ENCODE measurements at places on chromosomes 12 and 14.

GRCh38 chr12:59149995-59150642, 229.8 kb upstream of the LRIG3 start:
- no peak for DNase-seq

DNA sequence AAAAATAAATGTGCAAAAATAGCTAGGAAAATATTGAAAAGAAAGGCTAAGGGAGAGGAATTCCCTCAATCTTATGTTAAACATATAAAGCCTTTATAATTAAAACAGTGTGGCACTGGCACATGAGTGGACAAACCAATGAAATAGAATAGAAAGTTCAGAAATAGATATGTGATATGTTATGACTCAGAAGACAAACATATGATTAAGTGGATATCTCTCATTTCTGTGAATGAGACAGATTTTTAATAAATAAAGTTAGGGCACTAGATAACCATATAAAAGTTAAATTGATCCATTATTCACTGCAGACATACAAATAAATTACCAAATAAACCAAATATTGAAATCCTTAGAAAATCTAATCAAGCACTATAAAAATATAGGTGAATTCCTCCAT, 73.0 kb downstream of the ALG10B start:
- no peak for DNase-seq

GRCh38 chr12:85874031-85874461, at the start of gene NTS:
Gene NTS (plus strand): TSS chr12:85874295. CDS start chr12:85874404, 109 bp downstream.
- DNase-seq: no peak

DNA sequence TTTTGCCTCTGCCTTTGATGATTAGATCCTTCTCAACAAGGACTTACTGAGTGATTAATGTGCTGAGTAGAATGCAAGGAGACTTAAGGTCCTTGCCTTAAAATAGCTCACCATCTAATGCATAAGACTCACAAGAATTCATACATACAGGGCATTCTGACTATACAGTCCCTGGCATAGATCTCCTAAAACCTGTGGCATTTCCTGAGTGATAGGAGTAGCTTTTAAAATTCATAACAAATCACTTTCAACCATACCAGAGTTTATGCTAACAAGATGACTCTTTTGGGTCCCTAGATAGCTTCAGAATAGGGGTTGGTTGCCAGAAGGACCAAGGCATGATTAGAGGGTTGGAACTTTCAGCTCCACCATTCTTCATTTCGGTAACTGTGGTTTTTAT, 48.8 kb downstream of the STXBP6 start:
- DNase-seq: no peak

DNA sequence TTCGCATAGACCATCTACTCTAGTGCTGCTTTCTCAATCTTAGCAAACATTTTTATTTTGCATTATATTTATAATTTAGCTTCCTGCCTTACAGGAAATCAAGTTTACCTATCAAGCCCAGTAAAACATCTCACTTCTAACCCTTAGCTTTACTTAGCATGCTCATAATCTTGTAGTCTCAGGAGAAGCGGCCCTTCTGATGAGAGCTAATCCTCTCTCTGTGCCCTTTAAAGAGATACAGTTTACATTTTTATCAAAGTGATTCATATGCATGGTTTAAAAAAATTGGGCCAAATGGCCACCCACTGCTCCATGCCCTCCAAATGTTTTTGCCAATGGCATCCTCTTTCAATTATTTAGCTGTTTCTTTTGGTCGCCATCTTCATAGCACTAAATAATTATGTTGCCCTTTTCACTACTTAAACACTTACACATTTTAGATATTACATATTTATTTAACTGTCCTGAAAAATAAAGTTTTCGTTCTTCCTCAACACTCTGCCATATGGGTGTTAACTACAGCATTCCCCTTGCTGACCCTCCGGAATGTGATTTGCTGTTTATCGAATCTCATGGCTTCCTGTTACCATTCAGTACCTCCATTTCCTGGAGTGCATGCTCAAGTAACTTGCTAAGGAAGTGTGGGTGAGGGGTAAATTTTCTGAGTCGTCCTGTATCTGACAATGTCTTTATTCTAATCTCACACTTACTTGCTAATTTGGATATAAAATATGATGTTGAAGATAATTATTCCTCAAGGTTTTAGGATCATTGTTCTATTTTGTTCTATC, 29.3 kb downstream of the YLPM1 start:
- no peak for DNase-seq

GRCh38 chr12:111298582-111299436, 70.1 kb downstream of the PHETA1 start:
- peak; percentile 51 for DNase-seq

DNA sequence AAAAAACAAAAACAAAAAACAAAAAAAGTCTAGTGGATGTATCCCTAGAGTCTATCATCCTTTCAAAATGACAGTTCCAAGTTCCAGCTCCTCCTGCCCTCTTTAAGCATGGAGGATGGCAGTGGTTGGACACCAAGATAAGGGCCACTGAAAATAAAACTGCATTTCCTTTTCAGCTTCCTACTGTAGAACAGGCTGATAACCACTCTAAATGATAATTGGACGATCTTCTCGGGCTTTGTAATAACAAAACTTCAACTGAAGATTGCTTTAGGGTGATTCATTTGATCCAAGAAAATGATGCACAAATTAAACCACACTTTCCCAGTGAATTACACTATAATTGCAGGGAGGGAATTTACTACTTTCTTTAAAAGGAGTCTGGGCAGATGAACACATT, 42.2 kb upstream of the CRACR2A start:
- DNase-seq: no peak

GRCh38 chr14:82345184-82345583, 811.5 kb upstream of the SEL1L start:
- no peak for DNase-seq

DNA sequence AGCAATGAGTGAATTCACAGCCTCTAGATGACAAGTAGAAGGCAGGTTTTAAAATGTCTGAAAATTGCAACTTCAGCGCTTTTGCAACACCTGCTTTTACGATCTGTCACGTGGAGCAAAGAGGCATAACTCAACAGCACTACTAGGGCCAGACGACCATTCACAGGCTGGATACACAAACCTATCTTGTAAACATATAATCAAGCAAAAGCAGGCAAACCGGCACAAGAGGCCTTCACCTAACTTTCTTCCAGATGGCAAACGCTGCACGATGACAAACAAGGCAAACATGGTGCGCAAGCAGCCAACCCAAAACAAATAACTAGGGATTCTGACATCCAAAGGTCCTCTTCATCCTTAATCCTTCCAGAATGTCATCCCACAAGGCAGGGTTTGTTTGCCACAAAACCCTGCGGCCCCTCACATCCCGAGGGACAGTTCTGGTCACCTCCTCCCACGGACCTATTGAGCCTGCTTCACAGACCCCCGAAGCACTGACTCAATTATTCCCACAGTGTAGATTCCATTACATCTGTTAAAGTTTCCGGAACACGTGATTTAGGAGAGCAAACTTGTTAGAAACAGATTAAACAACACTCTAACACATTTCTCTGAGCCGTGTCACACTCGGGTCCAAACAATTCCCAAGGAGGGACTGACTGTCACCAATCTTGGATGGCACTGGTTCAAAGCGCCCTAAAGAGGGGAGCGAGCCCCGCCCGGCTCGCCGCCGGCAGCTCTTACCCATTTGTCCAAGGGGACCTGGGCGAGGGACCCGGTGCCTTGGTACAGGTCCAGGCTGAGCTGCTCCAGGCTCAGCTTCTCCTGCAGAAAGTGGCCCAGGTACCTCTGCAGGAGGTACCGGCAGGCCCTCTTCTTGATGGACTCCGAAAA, 823 bp downstream of the ATG2B start:
- peak; percentile 26 for DNase-seq

- no peak for DNase-seq
Measured at GRCh38 chr12:11967376-11968047, 103.2 kb upstream of the BCL2L14 start.

- DNase-seq: no peak
Measured at GRCh38 chr12:21992823-21993222, 51.6 kb upstream of the ABCC9 start.

DNA sequence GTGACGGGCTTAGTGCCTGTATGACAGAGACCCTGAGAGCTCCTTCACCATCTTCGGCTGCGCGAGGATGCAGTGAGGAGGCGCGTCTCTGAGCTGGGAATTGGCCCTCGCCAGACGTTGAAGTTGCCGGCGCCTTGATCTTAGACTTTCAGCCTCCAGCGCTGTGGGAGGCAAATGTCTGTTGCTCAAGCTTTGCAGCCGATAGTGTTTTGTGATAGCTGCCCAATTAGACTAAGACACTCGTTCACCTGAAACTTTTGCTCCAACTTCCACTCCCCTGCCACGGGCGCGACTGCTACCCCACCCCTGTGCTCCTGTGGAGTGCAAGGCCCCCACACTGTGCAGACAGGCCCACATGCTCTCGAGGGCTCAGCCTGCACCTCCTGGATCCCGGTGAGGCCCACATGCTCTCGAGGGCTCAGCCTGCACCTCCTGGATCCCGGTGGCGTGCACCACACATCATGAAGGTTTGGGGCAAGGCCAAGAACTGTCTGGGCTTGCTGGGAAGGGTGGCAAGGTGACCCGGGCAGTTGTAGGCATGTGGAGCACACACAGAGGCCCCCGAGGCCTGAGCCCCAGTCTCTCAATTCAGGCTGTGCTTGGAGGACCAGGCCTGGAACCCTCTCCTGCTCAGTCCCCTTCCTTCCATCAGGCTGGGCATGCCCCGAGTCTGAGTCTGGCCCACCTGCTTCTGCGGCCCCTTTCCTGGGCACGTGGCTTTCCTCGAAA, 324.6 kb downstream of the TMEM121 start:
- DNase-seq: no peak

- DNase-seq: no peak
Measured at GRCh38 chr12:117284140-117284539, 77.3 kb downstream of the NOS1 start.

- DNase-seq: no peak
Measured at GRCh38 chr14:102223682-102224081, 81.3 kb downstream of the MOK start.

GRCh38 chr14:104561124-104561557, 18.4 kb upstream of the C14orf180 start:
- no peak for DNase-seq

DNA sequence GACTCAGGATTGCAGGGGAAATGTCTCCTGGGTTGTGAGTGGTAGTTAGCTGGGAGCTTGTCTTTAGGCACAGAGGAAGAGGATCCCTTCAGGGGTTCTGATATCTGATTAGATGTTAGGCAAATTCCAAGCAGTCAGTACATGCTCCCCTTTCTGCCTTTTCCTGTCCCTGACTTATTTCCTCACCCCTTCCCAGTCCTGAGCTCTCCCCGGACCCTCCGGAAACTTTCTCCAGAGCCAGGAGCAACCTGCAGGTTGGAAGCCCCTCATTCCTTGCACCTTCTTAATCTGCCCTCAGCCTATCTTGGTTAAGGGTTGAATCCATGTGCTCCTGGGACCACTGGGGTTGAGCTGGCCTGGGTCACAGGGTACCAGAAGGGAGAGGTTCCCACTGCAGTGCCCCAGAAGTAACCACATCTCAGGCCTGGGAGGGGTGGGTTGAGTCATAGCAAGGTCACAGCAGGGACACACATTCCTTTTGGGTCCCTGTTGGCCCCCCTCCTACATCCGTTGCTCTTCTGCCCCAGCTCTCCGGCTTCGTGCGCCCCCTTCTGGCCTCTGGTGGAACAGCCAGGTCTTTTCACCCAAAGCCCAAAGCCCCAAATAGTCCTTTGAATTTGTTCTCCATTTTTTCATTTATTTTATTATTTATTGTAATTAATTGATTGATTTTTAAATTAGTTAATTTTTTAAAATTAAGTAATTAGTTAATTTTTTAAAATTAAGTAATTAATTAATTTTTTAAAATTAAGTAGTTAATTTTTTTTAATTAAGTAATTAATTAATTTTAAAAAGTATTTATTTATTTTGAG, 1.8 kb downstream of the IGFBP6 start:
- DNase-seq: peak; percentile 94
